BE2C (cell line): ENCODE measurements at places on chromosomes 5 and 9.
A peak's percentile ranks its signal among the peaks of the same experiment; 100 is the strongest.

DNA sequence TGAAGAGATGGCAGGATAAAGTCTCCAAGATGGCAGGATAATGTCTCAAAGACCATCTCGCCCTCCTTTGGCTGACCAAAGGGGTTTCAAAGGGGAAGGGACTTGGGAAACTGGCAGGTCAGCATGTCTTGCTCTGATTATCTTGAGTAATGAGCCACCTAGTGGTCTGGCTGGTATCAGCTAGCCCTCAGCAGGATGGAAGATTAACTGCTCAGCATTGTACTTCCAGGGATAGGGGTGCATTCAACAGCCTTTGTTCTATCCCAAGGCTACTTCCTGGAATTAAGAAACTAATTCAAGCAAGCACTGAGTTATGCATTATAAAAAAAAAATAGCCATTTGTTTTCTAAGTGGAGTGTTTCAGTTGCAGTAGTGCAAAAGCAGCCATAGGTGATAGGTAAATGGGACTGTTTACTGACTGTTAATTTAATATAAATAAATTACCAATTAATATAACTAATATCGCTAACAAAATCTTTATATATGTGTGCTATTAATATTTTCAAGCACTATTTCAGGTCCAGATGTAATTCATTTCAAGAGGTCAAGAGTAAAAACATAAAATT lies 555.5 kb downstream of the CDH9 start:
- peak; percentile 67 for DNase-seq

DNA sequence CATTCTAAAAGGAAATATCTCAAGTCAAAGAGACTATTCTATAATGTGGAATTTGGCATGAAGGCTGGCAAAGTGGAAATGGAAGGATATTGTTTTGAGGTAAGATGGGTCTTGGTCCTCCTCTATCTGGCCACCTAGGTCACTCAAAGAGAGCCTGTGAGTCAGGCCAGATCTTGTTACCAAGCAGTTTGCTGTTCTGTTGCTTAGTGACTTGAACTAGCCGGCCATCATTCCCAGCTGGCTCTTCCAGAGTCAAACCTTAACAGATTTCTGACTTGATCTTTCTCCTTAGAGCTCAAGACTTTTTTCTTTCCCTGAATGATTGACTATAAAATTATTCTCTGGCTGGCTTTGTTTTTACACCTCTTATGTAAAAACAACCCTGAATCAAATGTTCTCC lies 136.1 kb downstream of the PDE4D start:
- no peak for DNase-seq

- DNase-seq = peak; percentile 36
Measured at GRCh38 chr5:109611505-109611904, 78.2 kb upstream of the MAN2A1 start.

GRCh38 chr5:34690301-34690700 lies 34.2 kb downstream of the RAI14 start:
- no peak for DNase-seq

- DNase-seq = no peak
Measured at GRCh38 chr9:94649100-94649819, 9.9 kb upstream of the FBP1 start.

DNA sequence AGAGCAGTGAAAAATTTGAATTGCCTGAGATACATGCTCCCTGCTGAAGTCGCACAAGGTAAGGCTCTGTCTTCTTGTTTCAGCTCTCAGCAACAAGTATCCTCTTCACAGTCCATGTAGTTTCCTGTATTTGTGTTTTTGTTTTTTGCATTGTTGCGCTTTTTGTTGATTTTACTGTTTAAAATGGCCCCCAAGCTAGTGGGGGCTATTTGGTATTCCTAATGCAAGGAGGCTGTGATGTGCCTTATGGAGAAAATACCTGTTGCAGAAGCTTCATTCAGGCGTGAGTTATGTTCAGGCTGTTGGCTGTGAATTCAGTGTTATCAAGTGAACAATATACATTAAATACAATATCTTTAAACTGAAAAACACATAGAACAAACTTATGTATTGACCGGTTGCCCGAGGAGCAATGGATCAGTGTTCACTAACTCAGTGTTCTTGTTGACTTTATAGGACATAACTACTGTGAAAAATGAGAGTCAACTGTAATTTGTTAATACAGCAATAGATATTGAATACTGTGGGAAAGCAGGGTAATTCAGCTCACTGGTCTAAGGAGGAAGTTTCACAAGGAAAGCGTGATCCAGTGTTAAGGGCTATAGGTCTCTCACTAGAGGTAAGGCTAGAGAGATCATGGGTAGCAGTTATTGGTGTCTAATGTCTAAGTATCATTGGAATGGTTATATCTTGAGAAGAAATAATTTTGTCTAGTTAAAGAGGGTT lies 150.5 kb downstream of the GCNT1 start:
- DNase-seq = no peak

DNA sequence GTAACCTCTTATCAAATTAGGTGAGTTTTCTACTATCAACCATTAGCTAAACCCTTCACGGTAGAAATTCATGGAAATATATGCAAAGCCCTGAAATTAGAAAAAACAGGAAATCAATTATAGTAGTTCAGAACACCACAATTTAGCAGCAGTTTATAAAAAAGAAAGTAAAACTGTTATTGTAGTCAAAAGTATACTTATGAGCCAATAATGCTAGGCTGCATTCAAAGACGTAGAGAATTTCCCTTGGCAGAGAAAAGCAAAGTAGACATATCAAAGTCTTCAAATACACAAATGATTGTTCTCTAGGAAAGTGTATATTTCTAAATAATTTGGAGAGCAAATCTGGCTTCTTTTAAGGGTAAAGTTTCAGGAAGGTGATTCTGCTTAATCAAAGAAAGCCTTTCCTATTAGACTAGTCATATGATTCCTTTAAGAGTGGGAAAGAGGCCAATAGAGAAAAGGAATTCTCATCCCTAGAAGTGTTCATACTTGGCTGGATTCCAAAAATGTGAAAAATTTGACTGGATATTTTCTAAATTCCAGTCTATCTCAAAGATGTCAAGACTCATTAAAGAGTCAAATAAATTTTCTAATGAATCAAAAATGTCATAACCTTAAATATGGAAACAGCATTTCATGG lies 185.5 kb downstream of the SMC2 start:
- DNase-seq = no peak

DNA sequence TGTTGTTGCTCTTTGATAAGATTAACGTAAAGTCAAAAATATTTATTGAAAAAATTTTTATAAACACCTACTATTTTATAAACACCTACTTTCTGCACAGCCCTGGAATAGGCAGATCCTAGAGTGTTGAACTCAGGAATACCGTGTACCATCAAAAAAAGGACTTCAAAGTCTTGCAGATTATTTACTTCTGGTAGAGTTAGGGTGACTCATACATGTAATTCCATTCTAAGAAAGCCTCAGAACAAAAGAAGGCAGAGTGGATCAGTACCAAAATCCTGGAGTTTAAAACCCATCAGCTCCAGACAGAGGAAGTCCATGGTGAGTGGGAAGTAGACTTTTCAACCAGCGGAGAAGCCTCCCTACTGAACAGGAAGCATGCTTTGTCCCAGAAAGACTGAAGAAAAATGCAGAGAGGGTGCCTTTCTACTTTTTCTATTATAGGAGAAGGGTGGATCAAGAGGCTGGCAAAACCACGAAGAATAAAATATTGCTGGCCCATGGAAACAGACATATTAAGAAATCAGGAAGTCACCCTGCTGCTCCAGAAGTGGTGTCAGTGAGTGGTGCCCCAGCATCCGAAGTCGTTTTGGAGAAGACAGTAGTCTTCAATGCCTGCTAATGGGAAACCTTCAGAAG lies 45.1 kb upstream of the DAB2 start:
- no peak for DNase-seq
